ENCODE measurements at places on chromosomes 3 and 15.

DNA sequence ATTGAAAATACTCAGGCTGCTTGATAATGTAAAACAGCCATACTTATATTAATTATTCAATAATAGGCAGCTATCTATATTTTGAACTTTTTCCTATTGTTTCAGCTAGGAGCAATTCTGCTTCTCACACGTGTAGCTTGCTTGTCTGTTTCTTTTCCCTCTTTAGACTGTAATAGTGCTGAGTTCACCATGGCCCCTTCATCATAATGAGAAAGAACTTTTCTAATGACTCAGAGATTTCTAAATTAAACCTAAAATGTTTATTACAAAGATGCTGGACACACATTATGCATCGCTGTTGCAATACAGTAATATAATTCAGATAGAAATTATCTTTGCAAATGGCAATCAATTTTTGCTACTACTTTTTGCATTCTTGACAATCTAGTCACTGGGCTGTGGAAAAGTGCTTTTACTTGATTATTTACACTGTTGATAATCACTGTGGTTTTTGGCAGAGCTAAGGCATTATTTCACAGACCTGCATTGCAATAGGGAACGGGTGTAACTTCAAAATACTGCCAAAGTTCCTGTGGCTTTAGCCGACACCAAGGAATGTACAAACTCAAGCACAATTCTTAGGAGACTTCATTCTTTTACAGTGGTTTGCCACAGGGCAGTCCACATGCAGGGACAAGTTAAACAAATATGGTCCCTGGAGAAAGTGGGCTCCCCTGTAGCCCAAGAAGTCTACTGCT, 281.0 kb upstream of the TBL1XR1 start:
- H3K4me3 ChIP-seq, result no peak overlapping the region
- H3K36me3 ChIP-seq, result no peaks in the 10 kb centered on the region
- no peak overlapping the region for H3K27ac ChIP-seq
- no peaks in the 10 kb centered on the region for H3K4me1 ChIP-seq
- no peak for DNase-seq

- no peak overlapping the region for H3K27ac ChIP-seq
- no peaks in the 10 kb centered on the region for H3K36me3 ChIP-seq
- H3K4me3 ChIP-seq, result no peak overlapping the region
These were observed 172.5 kb upstream of the GADL1 start for GRCh38 chr3:31067004-31067403.

DNA sequence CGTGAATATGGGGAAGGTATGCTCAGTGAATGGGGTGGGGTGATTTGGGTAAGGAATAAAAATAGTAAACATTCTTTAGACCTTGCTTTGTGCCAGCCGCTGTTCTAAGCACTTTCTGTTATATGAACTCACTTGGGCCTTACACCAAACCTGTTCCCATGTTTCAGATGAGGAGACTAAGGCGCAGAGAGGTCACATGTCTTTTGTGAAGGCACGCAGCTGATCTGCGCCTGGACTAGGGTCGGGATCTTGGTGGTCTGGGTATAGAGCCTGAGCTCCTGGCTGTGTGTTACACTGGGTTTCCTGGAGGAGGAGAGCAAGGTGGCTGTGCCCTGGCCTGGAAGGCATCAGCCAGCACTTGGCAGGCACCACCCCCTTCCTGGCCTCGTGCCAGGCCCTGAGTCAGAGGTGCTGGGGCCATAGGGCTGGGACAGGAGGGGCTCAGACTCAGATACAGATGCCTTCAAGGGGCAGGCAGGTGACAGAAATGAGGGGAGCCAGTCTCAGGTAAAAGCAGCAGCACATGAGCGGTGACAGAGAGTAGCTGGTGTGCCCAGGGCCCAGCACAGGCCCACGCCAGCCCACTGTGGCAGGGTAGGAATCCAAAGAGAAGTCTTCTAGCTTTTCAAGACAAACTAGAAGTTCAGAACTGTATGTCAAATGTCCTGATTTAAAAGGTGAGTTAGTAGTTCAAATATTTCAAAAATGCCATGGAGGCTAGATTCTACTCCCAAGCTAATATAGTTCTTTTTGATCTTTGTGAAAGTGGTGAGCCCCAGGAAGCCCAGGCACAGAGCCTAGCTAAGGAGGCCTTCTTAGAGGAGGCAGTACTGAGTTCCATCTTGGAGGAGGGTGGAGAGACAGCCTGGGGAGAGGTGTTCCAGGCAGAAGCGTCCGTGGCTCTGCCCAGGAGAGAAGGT, 83.1 kb downstream of the DNAJB8 start:
- DNase-seq, result no peak
- H3K36me3 ChIP-seq, result peaks cover 4% of the 10 kb centered on the region
- no peaks in the 10 kb centered on the region for H3K4me1 ChIP-seq
- no peaks in the 10 kb centered on the region for H3K27me3 ChIP-seq
- no peak overlapping the region for H3K4me3 ChIP-seq
- no peak overlapping the region for H3K27ac ChIP-seq

GRCh38 chr15:89328398-89329254, 6.0 kb downstream of the POLG start:
- peaks cover 60% of the 10 kb centered on the region for H3K36me3 ChIP-seq
- peaks cover 47% of the 10 kb centered on the region for H3K4me1 ChIP-seq
- H3K27me3 ChIP-seq, result no peaks in the 10 kb centered on the region
- no peak overlapping the region for H3K27ac ChIP-seq
- DNase-seq, result no peak
- no peak overlapping the region for H3K4me3 ChIP-seq

- H3K4me3 ChIP-seq, result no peak overlapping the region
- DNase-seq, result no peak
- no peaks in the 10 kb centered on the region for H3K36me3 ChIP-seq
- H3K27me3 ChIP-seq, result no peaks in the 10 kb centered on the region
- no peak overlapping the region for H3K27ac ChIP-seq
These were observed 840.1 kb downstream of the TUSC7 start for GRCh38 chr3:117549716-117550115.

GRCh38 chr3:182233957-182234356, 522.2 kb downstream of the SOX2 start:
- no peak overlapping the region for H3K4me3 ChIP-seq
- no peaks in the 10 kb centered on the region for H3K36me3 ChIP-seq
- H3K27ac ChIP-seq, result no peak overlapping the region
- no peaks in the 10 kb centered on the region for H3K4me1 ChIP-seq

DNA sequence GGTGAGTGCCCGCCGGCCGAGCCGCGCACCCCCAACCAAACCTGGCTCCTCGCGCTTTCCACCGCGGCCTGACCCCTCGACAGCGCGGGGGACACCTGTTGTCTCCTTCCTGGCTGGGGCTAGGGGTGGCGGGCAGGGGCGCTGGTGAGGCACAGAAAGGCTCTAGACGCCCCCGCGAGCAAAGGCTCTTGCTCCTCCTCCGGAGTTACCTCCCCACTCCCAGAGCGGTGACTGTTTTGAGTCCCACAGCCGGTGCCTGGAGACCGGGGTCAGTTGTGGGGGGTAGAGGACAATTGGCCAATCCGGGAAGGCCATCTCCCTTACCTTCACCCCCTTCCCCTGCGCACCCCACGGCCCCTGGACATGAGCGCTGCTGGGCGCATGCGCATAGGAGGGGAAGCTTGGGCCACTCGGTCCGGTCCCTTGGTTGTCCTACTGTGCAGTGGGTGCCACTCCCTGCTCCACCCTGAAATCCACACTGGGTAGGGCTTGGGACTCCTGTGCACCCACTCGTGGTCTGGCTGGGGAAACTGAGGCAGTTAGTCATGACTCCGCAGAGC, 554 bp downstream of the CHST13 start:
- H3K27me3 ChIP-seq, result no peaks in the 10 kb centered on the region
- H3K36me3 ChIP-seq, result no peaks in the 10 kb centered on the region
- no peak overlapping the region for H3K4me3 ChIP-seq
- H3K4me1 ChIP-seq, result no peaks in the 10 kb centered on the region
- DNase-seq, result no peak

DNA sequence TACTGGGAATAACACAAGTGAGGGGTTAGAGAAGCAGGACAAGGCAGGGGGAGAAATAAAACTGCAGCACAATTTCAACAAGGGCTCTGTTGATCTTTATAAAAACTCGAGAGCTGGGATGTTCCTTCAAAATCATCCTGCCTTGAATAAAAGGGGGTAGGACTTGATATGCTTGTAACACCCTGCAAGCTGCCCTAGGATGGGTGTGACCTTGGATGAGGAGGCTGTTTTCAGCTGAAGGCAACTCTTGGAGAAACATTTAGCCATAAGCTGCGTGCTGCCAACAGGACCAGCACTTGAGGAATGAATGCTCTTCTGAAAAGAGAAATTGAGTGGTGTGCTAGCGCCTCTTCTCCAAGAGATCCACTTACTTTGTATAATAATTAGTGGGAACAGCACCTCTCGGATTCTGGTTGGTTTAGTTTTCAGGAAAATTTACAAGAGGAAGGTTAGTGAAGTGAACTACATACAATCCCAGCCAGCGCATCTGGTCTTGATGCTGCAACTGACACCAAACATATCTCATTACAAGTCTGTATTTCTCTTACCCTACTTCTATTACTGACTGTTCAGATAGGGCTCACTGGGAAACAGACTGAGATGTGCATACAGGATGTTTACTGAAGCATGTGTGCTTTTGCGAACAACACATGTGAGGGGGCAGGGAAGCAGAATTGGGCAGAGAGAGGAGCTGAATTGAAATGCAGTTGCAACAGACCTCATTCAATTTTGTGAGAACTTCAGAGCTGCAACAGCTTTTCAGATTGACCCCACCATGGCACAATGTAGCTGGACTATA, 643.0 kb upstream of the GOLIM4 start:
- no peak overlapping the region for H3K4me3 ChIP-seq
- DNase-seq, result no peak
- H3K4me1 ChIP-seq, result no peaks in the 10 kb centered on the region
- H3K36me3 ChIP-seq, result no peaks in the 10 kb centered on the region
- H3K27ac ChIP-seq, result no peak overlapping the region

- H3K4me3 ChIP-seq, result no peak overlapping the region
- no peaks in the 10 kb centered on the region for H3K36me3 ChIP-seq
- DNase-seq, result no peak
- H3K27ac ChIP-seq, result no peak overlapping the region
These were observed 83.7 kb downstream of the ADAMTS7 start for GRCh38 chr15:78727561-78727960.

GRCh38 chr3:138025553-138025952, 15.6 kb downstream of the CLDN18 start:
- no peak for DNase-seq
- H3K27ac ChIP-seq, result no peak overlapping the region

- DNase-seq, result no peak
- no peaks in the 10 kb centered on the region for H3K36me3 ChIP-seq
These were observed 3.0 kb upstream of the VIPR1 start for GRCh38 chr3:42499478-42499871.

Measured in naive thymus-derived CD4-positive, alpha-beta T cell (primary cell).